ENCODE measurements at places on chromosomes 1 and 21. TPM values are rescaled to one million over a fixed set of nuclear protein-coding genes. Genes with fewer than 3 reads are reported as not detected.

TRIM63 gene
- polyA plus RNA-seq, result 0.14 TPM

PADI1 gene
- 0.35 TPM for polyA plus RNA-seq

FCRL3 gene
- 0.30 TPM for polyA plus RNA-seq

PRAMEF11 gene
- polyA plus RNA-seq, result not detected

PBX1 gene
- polyA plus RNA-seq, result 9.0 TPM

OR6K3 gene
- polyA plus RNA-seq, result 0.06 TPM

VAV3 gene
- polyA plus RNA-seq, result 1.7 TPM
